ENCODE measurements at places on chromosomes 16 and 17.

GRCh38 chr16:89971495-89972243 lies 23.1 kb downstream of the DEF8 start:
- DNase-seq, result no peak

GRCh38 chr17:11943759-11944347 lies 53.4 kb downstream of the ZNF18 start:
- no peak for DNase-seq

GRCh38 chr17:28818819-28819221 lies 23.8 kb downstream of the FAM222B start:
- DNase-seq, result no peak

- no peak for DNase-seq
Measured at GRCh38 chr17:10836966-10837590, 809 bp downstream of the PIRT start.

DNA sequence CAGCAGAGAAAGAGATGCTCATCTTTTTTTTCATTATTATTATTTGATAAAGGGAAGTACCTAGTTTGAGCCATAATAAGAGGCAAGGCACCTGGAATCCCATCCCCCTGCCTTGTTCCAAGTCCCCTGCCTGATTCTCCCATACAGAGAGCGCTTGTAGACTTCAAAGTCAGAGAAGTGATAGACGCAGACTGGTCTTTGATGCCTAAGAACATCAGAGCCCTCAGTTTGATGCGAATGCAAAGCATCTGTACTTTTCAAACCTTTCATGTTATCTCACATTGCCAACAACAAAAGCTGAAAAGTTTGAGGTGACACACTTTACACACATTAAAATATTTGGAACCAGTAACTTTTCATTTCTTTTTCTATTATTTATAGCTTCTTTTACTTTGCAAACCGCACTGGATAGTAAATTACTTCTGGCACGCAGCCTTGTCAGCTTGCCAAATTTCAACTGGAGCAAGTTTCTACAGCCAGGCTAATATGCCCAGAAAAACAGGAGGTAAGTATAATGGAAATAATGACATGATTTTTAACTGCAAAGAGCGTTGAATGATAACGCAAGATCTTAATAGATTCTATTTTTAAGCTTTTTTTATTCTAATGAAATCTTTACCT lies 5.9 kb upstream of the UTP6 start:
- no peak for DNase-seq

GRCh38 chr16:54076006-54076504 lies 210.5 kb downstream of the IRX3 start:
- DNase-seq, result no peak

DNA sequence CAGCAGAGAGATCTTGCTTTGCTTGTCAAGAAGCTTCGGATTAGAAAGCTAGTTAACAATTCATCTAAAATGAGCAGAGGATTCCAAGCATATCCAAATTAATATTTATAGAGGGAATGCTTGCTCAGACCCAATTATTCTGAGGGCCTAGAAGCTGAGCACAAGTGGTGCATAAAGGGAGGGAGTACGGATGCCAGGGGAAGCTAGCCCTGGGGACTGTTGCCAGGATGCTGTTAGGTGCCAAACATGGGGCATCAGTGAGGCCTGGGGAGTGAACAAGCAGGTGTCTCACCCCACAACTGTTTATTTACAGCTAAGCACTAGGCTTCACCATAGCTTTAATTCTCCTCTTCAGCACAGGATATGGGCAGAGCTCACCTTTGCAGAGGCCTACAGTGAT lies 684.1 kb upstream of the C16orf82 start:
- no peak for DNase-seq

DNA sequence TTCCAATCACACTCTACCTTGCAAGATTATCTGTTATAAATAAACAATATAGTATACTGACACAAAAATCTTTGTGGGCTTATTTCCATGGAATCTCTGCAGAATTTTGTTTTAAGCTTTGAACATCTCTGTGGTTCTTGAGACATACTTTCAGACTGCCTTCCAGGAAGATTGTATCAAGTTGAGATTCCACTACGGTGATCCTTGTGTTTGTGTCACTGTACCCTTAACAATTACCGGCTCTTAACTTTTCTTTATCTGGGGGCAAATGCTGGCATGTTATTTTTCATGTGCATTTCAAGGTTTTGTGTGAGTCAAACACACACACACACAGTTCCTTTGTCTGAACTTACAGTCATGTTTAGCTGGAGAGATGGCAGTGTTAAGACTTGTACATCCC lies 472.7 kb upstream of the HSBP1 start:
- DNase-seq, result no peak

DNA sequence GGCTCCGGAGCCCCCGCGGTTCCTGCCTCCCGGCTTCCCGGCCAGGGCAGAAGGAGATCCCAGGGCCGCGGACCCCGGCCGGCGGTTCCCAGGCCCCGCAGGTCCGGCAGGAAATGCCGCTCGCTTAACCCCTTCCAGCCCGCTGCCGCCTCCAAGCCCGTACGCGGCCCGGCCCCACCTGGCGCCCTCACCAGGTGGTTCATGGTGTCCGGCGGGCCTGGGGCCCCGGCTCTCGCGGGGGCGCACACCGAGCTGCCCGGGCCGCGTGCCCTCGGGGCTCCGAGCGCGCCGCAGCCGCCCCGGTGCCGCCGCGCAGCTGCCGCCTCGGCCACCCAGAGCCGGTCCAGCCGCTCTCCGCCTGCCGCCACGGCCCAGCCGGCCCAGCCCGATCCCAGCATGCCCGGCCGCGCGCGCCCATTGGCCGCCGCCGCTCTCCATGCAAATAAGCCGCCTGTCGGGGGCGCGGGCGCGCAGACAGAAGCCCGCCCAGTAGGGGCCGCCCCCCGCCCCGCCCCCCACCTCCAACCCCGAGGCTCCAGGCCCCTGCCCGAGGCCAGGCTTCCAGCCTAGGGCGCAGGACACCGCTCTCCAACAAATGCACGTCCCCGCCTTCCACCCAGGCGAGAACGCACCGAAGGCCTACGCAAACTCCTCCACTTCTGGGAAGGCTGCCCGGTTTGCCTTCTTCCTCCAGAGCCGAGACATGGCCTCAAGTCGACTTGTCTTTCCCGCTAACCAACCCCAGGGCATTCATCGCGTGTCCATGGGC lies at the start of gene BCAR1:
BCAR1 (minus strand) TSS at position 345 of the 769 bp plus-strand sequence; CDS start at position 203, 142 bp downstream.
- no peak for DNase-seq

GRCh38 chr16:56916571-56917403 lies 15.2 kb upstream of the HERPUD1 start:
- no peak for DNase-seq

DNA sequence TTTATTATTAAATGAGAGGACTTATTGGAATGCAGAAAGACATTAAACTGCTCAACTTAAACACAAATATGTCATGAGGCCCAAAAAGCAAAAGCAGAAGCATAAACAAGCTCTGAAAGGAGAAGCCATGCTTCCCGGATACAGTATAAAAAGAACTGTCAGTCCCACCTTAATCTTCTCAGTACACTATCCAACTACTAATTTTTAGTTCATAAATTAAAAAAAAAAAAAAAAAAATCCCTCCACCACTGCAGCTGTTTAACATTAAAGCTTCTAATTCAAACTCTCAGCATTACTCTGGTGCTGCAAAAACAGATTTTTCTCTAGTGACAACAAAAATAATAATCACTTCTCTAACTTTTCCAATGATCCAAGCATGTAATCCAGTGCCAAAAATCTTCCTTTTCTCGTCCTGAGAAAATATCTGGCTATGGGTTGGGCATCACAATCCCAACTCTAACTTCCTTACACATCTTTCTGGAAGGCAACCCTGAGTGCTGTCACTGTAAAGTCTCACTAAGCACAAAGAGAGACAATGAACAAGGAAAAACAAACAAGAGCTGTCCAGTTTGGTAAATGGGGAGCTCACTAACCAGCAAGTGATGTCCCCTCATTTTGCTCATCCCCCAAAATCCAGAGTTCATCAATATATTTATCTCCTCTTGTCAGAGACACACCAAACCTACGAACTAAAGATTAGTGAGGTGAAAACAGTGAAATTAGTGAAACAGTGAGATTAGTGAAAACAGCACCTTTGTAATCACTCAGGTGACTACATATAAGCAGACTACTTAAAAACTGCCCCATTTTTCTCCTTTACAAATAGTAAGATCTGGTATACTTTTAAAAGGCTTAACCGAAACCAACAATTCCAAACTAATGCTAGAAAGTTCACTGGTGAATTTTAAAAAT lies 5.5 kb downstream of the USP32 start:
- DNase-seq, result no peak

GRCh38 chr17:74408815-74409214 lies 23.1 kb upstream of the GPRC5C start:
- DNase-seq, result no peak

GRCh38 chr17:17725752-17726457 lies 44.6 kb downstream of the RAI1 start:
- DNase-seq, result no peak

DNA sequence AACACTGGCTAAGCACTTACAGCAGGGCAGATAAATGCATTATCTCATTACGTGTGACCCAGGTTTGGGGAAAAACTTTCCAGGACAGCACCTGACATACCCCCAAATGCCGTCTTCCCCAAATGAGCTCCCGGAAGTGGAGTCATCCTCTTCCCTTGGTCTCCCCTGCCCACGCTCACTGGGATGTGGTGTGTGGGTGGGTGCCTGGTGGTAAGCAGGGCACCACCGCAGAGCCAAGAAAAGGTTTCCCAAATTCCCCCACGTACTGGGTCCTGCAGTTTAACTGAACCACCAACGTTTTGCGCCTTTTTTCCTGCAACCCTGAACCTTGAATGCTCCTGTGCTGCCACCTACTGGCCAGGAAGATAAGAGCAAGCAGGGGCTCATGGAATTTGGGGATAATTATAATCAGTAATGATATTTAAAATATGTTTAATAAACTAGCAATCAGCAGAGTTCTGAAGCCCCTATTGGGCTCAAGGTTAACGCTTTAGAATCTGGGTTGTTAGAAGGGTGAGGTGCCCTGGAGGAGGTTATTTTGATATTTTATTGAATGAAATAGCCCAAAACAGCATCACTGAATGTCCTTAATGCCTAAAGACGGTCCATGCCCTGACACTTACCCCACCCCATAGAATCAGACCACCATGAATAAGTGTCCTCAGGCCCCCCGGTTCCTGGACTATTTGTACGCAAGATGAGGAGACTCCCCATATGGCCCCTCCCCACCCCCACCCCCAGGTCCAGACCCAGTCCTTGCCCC lies 8.0 kb downstream of the SPPL2C start:
- no peak for DNase-seq

DNA sequence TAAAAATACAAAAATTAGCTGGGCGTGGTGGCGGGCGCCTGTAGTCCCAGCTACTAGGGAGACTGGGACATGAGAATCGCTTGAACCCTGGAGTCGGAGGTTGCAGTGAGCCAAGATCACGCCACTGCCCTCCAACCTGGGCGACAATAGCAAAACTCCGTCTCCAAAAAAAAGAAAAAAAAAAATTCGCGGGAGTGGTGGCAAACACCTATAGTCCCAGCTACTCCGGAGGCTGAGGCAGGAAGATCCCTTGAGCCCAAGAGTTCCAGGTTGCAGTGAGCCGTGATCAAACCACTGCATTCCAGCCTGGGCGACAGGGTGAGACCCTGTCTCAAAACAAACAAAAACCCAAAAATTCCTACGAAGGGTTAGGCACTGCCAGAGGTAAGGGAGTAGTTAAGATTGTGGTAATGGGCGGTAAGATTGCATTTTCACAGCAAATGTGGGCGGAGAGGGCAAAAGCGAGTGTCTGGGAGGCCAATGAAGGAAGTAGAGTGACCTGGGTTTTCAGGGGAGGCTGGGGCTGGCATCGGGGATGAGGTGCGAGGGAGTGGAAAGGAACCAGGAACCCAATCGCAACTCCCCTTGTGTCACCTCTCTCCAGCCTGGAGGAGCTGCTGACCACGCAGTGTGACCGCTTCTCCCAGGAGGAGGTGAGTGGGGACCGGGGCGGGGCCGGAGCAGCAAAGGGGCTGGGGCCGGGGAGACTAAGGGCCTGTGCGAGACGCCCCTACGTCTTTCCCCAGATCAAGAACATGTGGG lies 2.6 kb downstream of the MYL11 start:
- no peak for DNase-seq

DNA sequence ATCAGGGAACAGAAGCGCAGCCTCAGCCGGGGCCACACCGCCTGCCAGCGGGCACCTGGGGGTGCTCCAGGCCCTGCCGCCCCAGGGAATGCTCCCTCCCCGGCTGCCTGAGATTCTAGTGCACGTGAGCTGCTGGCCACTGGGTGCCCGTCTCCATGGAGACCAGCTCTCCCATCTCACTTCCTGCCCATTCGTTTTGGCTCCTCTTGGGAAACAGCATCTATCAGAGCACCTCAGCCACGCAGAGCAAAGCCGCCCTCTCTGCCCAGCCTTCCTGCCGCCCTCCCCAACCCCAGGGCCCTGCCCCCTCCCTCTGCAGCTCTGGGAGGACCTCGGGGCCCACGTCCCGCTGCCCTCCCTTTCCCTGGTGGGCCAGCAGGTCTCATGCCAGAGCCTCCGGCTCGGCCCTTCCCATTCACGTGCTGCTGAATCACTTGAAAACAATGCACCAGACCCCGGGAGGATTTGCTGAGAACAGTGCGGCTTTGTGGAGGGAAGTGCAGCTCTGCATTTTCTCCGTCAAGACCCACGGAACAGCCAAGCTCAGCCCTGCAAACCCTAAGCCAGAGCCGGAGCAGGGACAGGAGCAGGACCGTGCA lies 19.4 kb downstream of the CEP295NL start:
- DNase-seq, result no peak

DNA sequence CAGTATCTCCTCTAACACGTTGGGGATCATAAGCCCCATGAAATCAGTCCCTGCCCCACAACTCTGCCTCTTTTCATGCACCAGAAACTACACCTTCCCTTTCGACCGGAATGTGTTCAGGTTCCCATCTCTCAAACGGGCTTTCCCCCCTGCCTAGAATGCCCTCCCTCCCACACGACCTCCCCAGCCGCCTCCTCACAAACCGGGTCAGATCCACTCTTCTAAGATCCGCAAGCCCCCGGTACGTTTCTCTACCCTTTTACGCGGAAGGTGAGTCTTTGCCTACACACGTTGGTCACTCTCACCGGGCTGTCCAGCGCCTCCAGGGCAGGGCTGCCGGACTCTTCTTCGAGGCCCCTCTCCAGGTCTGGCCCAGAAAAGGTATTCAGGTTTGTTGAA lies 708 bp downstream of the DHX33 start:
- no peak for DNase-seq

DNA sequence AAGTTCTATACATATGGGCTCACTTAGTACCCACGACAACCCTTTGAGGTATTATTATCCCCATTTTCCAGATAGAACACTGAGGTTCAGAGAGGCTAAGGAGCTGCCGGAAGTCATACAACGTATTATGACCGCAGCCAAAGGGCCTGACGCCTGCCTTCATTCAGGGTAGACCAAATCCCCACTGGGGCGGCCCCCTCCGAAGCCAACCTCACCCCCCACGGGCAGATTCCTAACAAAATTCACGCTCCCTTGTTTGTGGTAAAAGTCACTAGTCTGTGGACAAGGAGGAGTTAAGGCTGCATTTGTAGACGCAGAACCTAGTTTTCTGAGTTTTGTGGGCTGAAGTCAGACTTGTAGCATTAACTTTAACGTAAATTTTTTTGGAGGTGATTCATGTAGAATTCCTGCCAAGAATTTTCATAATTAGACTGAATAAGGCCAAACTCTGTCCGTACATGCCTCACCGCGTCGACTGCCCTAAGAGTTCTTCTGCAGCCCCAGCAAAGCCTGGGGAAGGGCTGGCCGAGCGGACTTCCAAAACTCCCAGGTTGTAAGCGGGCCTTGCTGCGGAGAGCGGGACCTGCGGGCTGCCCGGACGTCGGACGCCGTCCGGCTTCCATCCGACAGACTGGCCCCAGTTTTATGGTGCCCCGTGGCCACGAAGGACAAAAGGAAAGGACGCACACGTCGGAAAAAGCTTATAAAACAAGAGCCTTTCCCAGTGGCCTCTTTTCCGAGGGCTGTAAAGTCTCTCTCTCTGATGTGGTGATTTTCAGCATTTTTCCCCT lies 75.7 kb downstream of the NXN start:
- DNase-seq, result no peak
